AG04449 (cell line): ENCODE measurements at places on chromosomes 13 and 19.

- no peak for DNase-seq
These were observed 161.2 kb downstream of the FOXO1 start for GRCh38 chr13:40505196-40505595.

- DNase-seq = no peak
These were observed 118.5 kb downstream of the SOX1 start for GRCh38 chr13:112185466-112185865.

DNA sequence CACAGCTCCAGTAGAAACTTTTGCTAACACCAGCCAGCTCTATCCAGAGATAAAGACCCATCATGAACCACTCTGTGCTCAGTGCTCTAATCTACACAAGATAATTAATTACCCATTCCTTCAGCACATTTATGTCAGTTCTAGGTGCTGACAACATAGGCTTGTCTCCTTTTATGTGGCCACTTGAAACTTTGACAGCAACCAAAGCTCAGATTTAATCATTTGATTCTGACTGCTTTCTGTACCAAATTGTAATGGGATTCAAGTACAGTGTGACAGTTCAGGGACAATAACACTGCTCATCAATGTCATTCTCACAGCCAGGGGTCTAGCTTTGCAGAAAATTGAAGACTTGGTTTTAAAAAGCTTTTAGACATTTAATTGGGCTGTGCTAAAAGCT, 266.6 kb downstream of the KCTD12 start:
- DNase-seq = no peak

- DNase-seq = no peak
These were observed 127.8 kb upstream of the SPACA7 start for GRCh38 chr13:112248406-112248760.

GRCh38 chr13:98873377-98874028, 104.4 kb downstream of the DOCK9 start:
- DNase-seq = no peak

- DNase-seq = no peak
These were observed 801 bp downstream of the MCF2L start for GRCh38 chr13:112969692-112970338.

GRCh38 chr13:91242652-91243051, 104.8 kb upstream of the MIR17HG start:
- no peak for DNase-seq
